ENCODE measurements at places on chromosomes 7 and 10. TPM values are rescaled to one million over a fixed set of nuclear protein-coding genes. Genes with fewer than 3 reads are reported as not detected.

The ZSWIM8 gene
- 112 TPM for polyA plus RNA-seq

GRCh38 chr7:91717681-91718470, 162.6 kb downstream of the MTERF1 start:
- no peak for DNase-seq

- no peak for DNase-seq
Measured at GRCh38 chr10:23146258-23146657, 45.9 kb upstream of the PTF1A start.

DNA sequence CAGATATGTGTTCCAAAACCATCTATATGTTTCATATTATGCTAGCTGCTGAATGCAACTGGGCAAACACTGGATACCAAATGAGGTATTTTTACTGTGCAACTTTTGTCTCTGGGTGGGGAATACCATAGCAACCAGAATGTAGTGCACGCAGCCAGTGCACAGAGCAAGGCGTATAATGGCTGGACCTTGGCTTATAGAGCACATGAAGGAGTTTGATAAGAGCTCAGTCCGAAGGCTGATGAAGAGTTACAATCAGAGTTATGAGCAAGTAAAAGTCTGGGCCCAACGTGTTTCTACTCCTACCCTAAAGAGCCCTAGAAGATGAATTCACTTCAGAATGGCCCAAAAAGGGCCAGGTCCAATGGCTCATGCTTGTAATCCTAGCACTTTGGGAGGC, 82.2 kb downstream of the MET start:
- DNase-seq = no peak

- DNase-seq = no peak
Measured at GRCh38 chr10:124459395-124459794, 2.2 kb upstream of the LHPP start.

DNA sequence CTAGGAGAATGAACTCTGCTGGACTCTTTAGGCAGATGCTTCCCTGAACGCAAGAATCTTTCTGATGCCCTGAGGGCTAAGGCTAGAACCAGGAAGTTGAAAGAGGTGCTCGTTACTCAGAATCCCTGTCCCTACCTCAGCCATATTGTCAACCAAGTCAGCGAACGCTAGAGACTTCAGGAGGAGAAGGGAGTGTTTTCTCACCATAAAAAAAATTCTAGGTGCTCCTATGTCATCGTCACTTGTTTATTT, 359.4 kb downstream of the PRPF18 start:
- DNase-seq = no peak

GRCh38 chr10:120131183-120131582, 238.7 kb downstream of the SEC23IP start:
- no peak for DNase-seq

GRCh38 chr7:151607464-151607867, 87.8 kb upstream of the RHEB start:
- no peak for DNase-seq

DNA sequence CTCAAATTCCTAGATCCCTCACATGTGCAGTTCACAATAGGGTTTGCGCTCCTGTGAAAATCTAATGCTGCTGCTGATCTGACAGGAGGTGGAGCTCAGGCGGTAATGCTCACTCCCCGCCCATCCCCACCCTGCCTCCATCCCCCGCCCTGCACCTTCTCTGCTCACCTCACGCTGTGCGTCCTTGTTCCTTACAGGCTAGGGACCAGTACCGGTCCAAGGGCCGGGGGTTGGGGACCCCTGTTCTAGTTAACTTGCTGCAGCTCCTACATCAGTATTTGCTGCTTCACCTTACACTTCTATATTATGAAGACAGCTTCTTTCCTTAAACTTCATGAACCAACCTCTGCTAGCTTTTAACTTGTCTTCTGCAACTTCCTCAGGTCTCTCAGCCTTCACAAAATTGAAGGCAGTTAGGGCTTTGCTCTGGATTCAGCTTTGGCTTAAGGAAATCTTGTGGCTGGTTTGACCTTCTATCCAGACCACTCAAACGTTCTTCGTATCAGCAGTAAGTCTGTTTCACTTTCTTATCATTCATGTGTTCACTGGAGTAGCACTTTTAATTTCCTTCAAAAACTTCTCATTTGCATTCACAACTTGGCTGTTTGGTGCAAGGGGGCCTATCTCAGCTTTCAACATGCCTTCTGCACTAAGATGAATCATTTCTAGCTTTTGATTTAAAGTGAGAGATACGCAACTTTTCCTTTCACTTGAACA, 1.7 kb upstream of the TNKS2 start:
- DNase-seq = no peak

DNA sequence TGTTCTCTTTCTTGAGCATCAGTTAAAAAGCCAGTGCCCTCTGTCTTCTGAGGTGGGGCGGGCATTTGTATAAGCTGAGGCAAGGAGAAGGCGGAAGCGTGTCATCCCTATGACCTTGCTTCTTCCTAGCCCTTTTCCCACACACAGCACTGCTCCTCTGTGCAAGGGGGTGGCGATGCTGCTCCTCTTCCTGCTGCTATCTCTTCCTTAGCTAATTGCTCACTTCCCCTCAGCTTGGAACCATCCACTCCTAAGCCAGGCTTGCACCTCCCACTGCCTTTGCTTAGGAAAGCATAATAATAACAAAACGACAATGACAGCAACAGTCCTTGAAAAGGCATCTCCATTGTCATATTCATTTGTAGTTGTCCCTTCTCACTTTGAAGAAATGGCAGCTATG, 366.9 kb downstream of the PHTF2 start:
- DNase-seq = no peak

Data from SK-N-SH (cell line).